ENCODE measurements at places on chromosomes 6 and 20. TPM values are rescaled to one million over a fixed set of nuclear protein-coding genes. Genes with fewer than 3 reads are reported as not detected.

GRCh38 chr20:5080384-5080877, 39.3 kb downstream of the PCNA start:
- DNase-seq: peak; percentile 84

DNA sequence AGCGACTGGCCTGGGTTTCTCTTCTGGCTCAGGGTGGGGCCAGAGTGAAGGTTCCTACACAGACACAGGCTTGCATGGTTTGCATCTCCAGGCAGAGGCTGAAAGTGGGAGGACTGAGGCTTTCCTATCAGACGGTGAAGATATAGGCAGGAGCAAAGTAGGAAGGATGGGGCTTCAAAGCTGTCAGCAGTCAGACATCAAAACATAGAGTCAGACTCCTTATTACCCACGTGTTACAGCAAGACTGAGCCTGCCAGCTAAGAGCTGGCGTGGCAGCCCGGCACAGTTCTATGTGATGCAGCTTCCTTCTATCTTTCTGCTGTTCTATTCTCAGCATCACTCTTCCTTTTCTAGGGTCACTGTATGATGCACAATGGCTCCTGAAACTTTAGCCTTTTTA, 445.1 kb downstream of the DOK5 start:
- no peak for DNase-seq

- peak; percentile 26 for DNase-seq
Observed at GRCh38 chr20:50146732-50147662, 6.5 kb downstream of the PEDS1 start.

The KIF6 gene
- total RNA-seq: 23.6 TPM

DNA sequence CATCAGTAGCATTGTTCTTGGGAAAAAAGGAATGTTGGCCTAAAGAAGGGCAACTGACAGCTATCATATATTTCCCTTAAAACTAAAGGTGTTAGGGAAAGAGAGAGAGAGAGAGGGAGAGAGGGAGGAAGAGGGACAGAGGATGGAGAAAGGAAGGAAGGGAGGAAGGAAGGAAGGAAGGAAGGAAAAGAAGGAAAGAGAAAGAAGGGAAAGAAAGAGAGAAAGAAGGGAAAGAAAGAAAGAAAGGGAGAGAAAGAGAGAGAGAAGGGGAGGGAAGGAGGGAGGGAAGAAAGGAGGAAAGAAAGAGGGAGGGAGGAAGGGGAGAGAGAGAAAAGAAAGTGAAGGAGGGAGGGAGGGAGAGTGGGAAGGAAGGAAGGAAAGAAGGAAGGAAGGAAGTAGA, 37.7 kb upstream of the ADGRF5 start:
- DNase-seq: no peak

DNA sequence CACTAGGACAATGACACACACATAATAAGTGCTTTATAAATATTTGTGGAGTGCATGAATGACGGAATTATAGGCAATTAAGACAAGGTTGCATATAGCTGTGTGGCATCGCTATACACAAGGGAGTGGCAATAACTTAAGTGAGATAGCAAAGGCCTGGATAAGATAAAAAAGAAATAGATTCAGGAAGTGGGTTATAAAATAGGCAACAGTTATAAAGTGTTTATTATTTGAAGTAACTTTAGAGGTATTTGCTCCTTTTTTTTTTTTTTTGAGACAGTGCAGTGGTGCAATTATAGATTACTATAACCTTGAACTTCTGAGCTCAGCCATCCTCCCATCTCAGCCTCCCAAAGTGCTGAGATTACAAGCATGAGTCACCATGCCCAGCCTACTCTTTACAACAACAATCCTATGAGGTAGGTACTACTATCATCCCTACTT, 75.9 kb upstream of the LOC128125822 start:
- DNase-seq: no peak
